ENCODE measurements at places on chromosomes 7 and 10.

DNA sequence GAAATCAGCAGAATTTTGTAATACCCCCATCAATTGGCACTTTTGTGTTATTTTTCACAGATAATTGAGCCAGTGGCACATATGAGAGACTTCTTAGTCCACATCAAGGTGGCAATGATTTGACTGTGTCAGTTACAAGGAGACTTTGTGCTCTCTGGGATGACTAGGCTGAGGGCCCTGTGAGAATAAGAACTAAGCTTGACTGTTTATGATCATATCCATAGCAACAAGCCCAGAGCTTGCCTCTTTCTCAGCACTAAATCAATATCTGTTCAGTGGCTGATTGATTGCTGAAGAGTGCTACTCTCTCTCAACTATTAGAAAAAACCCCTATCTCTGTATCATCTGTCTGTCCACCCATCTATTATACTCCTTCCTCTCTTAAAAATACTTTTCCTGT lies 185.3 kb upstream of the PLPP4 start:
- no peak for DNase-seq

DNA sequence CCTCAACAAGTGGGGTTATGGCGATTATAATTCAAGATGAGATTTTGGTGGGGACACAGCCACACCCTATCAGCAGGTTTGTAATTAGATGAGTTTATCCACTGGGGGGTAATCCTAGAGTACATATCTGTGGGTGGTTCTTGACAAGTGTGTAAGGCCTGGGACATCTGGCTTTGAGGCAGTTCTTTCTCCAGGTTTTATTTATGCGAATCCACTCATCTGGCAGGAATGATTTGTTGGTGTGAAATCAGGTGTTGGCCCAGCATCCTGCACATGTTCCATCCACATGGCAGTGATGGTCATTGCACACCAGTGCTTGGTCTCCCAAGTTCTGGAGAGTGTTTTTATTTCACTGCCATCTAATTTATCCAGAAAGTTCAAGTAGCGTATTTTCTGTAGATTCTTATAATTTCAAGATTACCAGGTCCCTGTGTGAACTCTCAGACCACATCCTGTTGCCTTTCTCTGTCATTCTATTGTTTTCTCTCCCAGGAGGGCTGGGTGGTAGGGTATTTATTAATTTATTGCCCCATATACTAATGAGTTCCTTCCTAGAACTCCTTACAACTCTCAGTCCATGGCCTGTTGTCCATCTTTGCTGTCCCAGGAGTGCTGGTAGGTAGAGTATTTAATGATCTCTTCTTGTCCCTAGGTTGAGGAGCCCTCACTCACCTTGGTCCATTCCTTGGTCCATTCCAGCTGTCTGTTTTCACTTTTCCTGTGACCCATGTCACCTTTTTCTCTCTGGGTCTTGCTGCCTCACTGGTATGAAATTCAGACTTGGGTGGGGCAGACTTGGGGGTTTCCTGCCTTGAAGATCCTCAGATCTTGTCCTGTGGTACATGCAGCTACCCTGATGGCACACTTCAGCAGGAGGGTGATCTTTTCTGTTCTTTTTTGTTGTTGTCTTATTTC lies 10.4 kb downstream of the RALA start:
- no peak for DNase-seq

DNA sequence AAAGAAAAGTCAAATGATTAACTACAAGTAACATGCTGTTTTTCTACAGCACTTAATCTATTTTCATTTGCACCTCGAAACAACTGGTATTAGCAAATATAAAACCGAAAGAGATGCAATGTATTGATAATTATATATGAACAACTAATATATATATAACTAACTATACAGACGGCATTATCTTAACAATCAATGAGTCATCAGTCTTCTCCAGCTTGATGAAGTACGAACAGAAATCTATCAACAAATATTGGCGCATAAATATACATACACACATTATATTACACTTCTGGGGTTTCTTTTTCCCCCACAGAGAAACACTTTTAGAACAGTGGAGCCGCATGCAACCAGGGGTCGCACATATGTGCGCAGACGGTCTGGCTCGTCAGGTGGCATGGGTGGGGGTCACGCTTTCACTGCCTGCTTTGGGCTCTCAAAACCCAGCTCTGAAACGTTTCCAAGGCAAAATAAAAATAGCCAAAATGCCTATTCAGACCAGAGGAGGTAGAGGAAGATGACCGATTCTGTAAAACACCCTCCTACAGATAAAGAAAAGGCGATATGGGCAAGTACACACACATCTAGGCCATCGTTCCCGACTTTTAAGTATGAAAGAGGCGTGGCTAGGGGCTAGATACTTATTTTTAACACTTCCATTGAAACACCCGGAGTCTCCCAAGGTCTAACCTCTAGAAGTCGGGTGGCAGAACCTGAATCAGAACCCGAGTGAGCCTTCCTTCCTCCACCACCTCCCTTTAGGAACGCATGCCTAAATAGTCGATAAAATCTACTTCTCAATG lies 1.7 kb downstream of the ARHGAP12 start:
- no peak for DNase-seq

GRCh38 chr7:111067251-111067650 lies 23.7 kb upstream of the LRRN3 start:
- DNase-seq, result no peak
